ENCODE measurements at places on chromosomes 2 and 18. TPM values are rescaled to one million over a fixed set of nuclear protein-coding genes. Genes with fewer than 3 reads are reported as not detected.

- DNase-seq, result no peak
Observed at GRCh38 chr2:240663546-240664190, 19.0 kb downstream of the AQP12B start.

- DNase-seq, result no peak
Observed at GRCh38 chr2:228227466-228227865, 46.0 kb upstream of the SPHKAP start.

DNA sequence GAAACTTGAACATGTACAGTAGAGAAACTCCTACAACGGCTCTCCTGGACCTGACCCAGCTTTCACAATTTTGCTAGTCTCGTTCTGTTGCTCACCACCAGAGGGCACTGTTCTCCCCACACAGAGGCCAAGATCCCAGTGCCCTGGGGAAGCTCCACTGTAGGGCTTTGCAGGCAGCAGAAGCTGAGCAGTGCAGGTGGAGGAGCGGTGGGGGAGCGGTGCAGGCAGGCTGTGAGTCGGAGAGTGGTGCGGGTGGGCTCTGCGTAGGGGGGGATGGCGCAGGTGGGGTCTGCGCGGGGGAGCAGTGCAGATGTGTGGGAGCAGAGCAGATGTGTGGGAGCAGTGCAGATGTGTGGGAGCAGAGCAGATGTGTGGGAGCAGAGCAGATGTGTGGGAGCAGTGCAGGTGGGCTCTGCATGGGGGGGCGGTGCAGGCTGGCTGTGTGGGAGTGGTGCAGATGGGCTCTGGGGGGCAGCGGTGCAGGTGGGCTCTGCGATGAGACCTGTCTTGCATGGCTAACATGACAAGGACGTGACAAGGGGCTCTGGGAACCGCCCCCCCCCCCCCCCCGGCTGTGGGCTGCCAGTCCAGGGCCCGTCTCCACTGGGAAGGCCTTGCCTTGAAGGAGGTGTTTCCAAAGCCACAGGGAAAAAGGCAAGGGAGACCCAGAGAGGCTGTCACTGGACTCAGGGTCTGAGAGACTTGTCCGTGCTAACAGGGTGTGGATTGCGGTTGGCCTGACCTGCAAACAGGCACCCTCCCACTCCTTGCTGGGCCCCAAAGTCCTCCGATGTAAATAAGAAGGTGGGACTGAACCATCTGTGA, 7.3 kb downstream of the CYS1 start:
- DNase-seq, result peak; percentile 82

DNA sequence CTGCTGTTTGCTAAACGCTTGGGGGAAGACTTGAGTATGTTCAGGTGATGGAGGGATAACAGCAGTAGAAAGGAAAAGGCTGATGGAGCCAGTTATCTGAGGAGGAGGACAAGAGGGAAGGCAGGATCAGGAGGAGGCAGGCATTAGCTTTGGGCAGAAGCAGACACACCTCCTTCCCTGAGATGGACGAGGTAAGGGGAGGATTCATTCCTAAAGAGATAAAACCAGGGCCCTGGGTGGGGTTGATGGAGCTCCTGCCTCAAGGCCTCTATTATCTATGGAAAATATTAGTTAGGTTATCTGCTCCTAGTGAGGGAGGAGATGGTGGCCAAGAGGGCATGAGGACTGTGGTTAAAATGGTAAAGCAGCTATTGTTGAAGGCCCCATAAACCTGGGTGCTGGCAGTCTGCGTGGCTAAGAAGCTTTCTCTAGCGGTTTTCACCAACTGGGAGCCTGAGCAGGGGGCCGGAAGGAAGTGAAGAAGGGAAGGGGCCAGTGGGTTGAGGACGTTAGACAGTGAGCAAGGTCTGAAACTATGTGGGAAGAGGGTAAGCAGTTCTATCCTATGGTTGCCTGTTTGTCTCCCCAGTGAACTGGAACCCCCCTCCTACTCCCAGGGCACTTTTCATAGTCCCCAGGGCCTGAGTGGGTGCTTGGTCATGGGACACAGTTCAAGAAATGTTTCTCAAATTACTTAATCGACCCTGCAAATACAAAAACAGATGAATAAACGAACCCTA, 56.6 kb upstream of the HK2 start:
- no peak for DNase-seq

Gene GATA6
- 19.0 TPM for total RNA-seq

- no peak for DNase-seq
Observed at GRCh38 chr18:79546781-79547272, 132.8 kb upstream of the CTDP1 start.

Gene SAG
- not detected for total RNA-seq

- peak; percentile 74 for DNase-seq
Observed at GRCh38 chr2:108575132-108575966, 41.1 kb downstream of the LIMS1 start.

Gene ERICH2
- total RNA-seq, result not detected

GRCh38 chr18:23716966-23717365, 27.7 kb downstream of the LAMA3 start:
- DNase-seq, result no peak

DNA sequence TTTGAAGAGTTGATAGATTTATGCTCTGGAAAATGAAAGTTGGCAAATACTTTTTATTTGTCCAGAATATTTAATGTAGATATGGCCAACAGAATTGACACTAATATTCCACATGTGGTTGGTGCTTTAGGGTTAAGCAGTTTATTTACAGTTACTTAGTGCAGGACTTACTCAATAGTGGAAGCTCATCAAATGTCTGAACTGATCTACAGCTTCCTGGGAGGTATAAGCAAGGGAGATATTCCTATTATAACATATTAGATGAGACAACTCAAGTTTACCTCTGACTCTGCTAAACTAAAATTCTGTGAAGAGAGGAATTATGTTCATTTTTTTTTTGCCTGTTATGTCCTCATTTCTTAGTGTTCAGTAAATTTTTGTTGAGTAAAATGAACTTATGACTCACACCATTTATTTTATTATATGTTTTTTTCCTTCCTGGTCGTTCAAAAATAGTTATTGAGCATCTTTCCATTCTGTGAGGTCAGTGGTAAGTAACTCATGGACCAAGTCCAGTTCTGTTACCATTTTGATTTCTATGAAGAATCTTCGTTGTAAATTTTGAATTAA, 13.6 kb downstream of the ABI2 start:
- DNase-seq, result no peak

Gene REG1A
- not detected for total RNA-seq

Gene TNFAIP6
- total RNA-seq, result 3.2 TPM

DNA sequence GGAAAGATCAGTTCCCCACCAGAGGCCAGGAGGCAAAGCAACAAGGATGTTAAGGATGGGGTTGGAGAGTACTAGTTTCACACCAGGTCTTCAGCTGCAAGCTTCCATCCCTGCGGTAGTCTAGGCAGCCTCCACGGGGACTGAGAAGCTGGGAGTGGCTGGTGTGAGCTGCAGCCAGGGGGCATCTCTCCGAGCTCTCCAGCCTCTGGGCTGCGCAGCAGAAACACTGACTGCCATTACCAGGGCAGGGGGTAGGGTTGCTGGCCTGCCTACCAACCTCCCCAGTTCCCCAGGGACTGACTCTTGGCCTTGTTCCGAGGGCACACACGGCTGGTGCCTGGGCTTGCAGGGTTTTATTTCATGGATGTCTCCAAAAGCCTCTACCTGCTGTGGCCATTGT, 15.9 kb downstream of the GATA6 start:
- DNase-seq, result no peak

DNA sequence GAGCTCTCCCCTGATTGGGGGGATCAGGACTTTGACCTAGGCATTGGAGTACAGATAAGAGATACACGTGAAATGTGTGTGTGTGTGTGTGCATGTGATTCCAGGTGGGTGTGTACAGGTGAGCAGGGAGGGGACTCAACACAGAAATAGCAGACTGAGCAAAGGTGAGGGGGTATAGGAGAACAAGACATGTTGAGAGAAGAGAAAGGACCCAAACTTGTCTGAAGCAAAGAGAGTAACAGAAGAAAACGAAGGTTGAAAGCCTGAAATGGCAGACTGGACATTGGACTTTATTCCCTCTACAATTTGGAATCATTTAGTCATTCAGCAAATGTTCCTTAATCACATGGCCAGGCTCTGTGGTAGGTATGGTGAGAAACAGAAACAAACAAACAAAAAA, 23.3 kb downstream of the MRO start:
- DNase-seq, result no peak

- DNase-seq, result no peak
Observed at GRCh38 chr2:106078096-106078495, 116.0 kb downstream of the UXS1 start.

Gene MAT2A
- total RNA-seq, result 63.8 TPM

GRCh38 chr2:100278986-100279385, 43.3 kb downstream of the LONRF2 start:
- no peak for DNase-seq

DNA sequence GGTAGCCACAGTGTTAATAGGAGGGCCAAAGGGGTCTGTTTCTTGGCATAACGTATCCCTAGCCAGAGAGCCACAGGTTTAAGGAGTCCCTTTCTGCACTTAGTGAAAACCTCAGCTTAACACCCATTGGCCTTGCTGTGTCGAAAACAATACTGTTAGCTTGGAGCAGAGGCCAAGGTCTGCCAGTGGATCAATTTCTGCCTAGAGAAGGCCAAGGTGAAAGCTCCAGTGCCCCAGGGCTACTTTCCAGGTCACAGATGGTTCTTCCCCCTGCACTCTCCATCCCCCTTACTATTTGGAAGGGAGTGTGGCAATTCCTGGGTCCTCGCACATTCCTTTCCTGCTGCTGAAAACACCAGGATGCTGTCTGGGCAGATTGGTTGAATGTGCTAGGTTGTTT, 74.8 kb upstream of the TNP1 start:
- no peak for DNase-seq

Gene TRABD2A
- 4.7 TPM for total RNA-seq

Gene CPLX4
- total RNA-seq, result not detected

DNA sequence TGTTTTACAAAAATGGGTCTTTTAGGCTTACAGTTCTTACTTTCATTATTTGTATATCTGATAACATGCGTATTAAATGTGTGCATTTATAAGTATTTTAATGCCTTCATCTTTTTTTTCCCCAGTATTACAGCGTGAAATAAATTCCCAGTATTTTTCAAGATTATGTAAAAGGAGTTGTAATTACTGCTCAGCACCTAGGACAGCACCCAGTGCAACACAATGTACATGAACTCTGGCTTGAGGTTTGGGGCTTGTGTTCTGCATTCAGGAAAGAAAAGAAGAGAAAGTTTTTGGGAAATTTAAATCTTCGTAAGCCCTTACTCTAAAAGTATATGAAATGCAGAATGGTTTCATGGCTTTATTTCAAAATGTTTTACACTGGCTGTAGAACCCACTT, 16.7 kb downstream of the ZNF638 start:
- DNase-seq, result peak; percentile 12

- no peak for DNase-seq
Observed at GRCh38 chr2:241469746-241470145, 38.6 kb downstream of the STK25 start.

Gene VIT
- not detected for total RNA-seq

Gene DNAH6
- total RNA-seq, result 2.9 TPM

DNA sequence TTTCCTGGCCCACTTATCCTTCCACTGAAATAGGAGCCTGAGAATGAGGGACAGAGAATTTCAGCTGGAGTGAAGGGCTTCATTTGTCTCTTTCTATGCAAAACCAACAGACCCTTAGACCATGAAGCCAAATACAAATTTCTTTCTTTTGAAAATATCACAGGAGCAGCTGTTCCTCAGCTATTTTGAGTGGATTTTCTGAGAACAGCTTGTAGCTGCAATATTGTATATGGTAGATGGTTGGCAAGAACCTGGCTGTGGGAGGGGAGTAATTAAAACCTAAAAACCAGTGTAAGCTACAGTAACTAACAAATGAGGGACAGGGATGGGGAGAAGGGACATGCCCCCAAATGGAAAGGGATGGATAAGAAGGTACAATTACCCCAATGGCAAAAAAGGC, 350.3 kb upstream of the CDH20 start:
- no peak for DNase-seq

Gene SPEG
- total RNA-seq, result 4.9 TPM

DNA sequence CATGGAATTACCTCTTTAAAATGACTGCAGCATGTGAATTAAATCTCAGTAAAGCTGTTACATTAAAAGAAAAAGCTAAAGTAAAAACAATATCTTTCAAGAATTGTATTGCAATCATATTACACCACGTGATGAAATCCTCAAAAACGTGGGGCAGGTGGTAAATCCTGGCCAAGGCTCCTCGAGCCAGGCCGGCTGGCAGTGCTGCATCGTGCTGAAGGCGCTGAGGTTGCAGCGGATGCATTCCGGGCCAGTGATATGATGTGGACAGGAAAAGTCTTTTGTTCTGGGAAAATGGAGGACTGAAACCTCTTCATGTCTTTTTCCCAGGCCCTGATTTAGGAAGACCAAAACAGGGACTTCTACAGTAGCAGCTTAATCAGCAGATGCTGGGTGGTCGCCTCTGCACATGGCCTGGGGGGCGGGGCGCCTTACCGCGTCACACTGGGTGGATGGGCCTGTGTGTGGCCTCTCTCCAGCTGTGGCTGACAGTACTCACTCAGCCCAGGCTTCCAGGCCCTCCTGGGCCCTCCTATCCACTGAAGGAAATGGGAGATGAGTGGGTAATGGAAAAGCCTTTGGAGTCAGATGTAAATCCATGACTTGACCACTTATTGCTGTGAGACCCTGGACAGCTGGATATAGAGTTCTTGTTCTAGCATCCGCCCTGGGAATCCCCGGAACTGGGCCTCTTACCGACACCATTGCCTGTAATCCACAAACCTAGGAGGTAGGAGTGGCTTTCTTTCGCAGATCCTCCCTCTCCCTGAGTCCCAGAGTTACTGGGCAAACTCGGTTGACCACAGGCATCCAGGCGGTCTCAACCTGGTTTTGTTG, 45.1 kb downstream of the PROC start:
- DNase-seq, result peak; percentile 55

Gene BOLL
- total RNA-seq, result not detected

Gene AP1S3
- total RNA-seq, result 15.0 TPM

- DNase-seq, result no peak
Observed at GRCh38 chr2:176959614-176960013, 253.0 kb upstream of the HNRNPA3 start.

All from Daoy (cell line).